ENCODE measurements at places on chromosomes 12 and 14. TPM values are rescaled to one million over a fixed set of nuclear protein-coding genes. Genes with fewer than 3 reads are reported as not detected.

GRCh38 chr14:75566321-75566720, 12.1 kb upstream of the FLVCR2 start:
- DNase-seq: peak; percentile 78

DNA sequence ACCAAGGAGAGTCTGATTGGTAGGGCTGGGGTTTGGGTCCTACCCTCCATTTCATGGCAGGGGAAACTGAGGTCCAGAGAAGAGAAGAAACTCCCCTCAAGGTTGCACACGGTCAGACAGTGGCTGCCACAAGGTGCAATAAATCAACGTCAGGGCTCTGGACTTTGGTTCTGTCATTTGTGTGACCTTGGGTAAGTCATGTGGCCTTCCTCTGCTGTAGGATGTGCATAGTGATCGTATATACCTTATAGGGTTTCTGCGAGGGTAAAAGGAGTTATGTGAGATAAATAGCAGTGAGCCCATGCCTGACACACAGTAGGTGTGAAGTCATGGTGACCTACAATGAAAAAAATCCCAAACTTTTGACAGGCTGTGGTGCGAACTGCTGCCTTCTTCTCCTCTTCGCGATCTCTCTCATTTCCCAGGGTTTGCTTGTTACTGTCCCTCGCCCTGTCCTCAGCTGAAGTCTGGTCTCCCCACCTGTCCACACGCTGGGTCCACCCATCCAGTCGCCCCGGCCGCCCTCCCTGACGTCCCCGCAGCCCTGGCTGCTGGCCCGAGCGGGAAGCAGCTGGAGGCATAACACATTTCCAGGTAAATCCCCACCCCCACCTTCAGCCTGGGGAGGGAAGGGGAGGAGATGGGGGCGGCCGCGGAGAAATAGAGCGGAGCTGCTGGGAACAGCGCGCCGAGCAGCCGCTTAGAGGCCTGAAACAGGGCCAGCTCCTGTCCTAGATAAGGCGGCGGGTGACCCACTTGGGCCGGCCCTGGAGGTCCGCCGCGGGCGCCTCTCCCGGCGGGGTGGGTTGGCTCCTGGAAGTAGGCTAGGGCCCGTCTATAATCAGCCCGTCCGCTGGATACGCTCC, 1.8 kb upstream of the FAM222A start:
- DNase-seq: no peak

- DNase-seq: no peak
These were observed 306.3 kb downstream of the ATP23 start for GRCh38 chr12:58247633-58248032.

DNA sequence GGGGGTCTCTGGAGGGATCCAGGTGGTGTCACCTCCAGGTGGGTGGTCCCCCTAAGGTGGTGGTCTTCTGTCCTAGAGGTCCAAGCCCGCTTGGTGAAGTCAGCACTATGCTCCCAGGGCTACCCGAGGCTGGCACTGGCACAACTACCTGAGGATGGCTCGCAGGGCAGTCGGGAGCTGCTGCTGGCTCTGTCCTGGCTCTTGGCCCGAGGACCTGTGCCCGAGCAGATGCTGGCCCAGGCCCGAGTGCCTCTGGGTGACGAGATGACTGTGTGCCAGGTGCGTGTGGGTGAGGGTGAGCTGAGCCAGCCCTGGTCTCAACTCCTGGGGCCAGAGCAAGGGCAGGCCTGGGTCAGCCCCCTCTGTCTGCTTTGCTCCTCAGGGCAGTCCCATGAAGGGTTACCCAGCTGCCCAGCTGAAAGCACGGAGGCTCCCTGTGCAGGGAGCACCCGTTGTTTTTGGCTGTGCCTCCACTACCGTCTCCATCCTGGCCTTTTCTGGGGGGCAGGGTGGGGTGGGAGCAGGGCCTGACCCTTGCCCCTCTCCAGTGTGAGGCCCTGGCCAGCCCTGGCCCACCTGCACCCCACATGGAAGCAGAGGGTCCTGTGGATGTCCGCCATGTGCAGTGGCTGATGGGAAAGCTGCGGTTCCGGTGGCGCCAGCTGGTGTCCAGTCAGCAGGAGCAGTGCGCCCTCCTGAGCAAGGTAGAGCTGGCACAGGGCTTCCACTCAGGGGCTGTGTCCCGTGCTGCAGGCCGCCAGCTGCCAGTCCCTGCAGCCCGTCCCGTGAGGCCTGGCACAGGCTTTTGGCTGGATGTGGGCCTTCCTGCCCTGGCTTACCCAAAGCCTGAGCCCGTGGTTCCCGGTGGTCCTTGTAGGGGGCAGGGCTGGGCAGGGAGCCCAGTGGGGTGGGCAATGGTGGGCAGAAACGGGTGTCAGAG, 1.3 kb downstream of the TEDC1 start:
- no peak for DNase-seq

ZNF385A gene
- 0.74 TPM for total RNA-seq

DNA sequence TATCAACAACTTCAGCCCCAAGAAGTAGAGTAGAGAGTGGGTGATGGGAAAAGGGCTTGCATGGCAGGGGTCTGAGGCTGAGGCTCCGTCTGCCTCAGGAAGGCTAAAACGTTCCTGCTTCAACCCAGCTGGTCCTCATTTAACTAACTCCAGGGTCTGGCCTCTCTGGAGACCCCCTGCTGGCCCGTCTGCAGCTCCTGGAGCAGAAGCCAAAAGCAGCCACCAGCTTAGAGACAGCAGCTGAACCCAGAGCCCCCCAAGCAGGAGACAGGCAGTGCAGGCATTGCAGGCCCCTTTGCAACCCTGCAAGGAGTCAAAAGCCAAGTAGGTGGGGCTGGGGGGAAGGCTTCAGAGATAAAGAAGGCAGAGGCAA, 25.1 kb upstream of the LTBP2 start:
- no peak for DNase-seq

DNA sequence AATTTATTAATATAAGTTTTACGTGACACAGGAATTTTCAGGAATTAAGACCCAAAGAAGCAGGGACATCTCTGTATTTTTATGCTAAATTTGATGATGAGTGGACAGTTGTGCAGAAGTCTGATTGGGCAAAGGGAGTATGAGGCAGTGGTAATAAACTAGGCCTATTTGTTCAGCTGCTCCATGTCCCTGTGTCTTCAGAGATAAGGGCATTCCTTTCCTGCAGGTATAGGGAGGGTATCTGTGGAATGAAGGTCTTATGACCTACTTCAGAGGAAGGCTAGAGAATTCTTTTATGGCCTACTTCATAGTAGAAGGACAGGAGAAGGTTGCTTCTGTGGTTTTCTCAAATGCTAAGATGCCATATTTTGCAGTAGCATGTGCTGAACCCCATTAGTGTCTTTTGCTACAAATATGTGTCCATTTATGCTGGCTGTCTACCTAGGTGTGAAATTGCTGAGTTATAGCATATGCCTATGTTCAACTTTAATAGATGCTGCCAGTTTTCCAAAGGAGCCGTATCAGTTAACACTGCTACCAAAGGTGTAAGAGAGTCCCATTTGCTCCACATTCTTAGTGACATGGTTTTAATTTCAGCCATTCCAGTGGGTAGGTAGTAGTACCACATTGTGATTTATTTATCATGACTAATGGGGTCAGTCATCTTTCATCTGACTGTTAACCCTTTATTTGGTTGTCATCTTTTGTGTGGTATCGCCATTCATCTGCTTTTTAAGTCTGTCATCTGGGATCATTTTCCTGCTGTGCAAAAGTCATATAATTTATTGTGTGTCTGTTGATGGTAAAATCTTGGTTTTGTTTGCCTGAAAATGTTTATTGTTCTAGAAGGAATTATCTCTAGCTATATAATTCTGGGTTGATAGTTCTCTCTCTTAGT, 410.7 kb upstream of the RGS6 start:
- no peak for DNase-seq

SYNDIG1L gene
- not detected for total RNA-seq

DNA sequence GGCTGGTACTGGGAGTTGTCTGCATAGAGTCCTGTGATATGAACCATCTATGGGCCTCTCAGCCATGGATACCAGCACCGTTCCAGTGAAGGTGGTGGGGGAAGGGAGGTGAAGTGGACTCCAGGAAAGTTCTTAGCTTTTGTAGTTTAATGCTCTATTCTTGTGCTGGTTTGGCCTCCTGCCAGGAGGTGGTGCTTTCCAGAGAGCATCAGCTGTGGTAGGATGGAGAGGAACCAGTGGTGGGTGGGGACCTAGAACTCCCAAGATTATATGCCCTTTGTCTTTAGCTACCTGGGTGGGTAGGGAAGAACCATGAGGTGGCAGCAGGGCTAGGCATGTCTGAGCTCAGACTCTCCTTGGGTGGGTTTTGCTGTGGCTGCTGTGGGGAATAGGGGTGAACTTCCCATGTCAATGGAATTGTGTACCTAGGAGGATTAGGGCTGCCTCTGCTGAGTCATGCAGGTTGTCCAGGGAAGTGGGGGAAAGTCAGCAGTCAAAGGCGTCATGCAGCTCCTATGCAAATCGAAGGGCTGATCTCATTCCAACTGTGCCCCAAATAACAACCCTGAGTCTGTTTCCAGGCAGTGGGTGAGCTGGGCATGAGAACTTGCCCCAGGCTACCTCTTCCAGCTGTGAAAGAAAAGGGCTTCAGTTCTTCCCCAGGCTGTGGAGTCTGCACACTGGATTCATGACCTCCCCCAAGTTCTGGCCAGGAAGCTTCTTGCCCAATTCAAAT, 14.2 kb downstream of the GZMH start:
- no peak for DNase-seq

NR4A1 gene
- total RNA-seq: 5.6 TPM

DNA sequence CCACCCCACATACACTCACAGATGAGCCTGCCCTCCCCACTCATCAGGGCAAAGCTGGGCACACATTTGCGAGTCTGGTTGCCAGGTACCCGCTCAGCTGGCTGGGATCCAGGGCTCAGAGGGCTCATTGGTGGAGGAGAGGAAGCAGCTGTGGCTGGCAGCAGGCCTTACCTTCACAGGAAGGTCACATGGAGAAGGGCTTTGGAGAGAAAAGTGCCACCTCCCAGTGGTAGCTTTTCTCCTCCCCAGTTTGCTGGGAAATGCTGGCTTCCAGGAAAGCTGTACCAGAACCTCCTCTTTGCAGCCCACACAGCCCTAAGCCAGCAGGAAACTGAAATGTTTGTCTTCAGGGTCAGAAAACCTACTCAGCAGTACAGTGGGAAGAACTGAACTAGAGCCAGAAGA, 55.6 kb downstream of the LGMN start:
- no peak for DNase-seq

DNA sequence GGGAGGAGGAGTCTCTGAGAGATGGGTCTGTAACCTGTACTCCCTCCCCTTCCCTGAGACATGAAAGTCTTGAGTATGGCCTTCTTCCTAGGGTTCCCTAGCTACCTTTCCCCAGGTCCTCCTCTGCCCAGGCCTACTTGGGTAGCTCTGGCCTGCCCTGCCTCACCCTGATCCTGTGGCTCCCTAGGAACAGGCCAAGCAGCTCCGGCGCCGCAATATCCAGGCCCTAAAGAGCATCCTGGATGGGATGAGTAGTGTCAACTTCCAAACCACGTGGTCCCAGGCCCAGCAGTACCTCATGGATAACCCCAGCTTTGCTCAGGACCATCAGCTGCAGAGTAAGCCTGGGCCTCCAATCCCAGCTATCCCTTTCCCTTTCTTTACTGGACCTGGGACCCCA, 12.3 kb downstream of the PRPF40B start:
- no peak for DNase-seq

All from activated CD8-positive, alpha-beta T cell treated with anti-CD3 and anti-CD28 coated beads, Interleukin-2, amount 10 ng/mL, durations not matched to agents 7 days and 5 days (primary cell).